ENCODE measurements at places on chromosomes 5 and 9.

- no peak for DNase-seq
These were observed 12.5 kb upstream of the SYNPO start for GRCh38 chr5:150627731-150628545.

DNA sequence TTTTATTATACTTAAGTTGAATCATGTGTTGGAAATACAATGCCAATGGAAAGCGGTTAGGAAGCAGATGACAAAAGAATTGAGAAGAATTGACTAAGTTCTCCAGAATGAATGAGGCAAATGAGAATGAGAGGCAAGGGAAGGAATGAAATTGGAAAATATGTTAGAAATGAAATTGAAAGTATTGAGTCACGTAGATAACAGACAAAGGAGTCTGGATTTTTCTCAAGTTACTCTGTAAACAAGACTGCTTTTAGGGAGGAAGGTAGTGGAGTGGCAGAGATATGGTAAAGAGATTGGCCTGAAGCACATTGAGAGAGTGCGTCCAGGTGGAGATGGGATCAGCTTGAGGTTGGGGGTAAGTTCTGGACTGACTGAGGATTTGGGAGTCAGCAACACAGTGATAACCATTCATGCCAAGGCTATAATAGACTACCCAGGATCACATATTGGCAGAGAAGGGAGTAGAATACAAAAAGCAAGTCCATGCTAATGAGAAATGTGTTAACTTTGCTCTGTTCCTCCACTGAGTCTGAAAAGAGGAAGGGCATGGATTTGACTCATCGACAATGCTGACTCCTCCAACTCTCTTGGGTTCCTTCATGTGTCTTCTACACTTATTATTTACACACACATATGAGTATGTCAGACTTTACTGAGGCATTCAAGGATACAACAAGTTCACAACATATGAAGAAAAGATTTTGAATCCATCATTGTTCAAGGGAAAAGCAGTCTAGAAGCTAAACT is 814.2 kb upstream of the ZNF608 start:
- DNase-seq = no peak

DNA sequence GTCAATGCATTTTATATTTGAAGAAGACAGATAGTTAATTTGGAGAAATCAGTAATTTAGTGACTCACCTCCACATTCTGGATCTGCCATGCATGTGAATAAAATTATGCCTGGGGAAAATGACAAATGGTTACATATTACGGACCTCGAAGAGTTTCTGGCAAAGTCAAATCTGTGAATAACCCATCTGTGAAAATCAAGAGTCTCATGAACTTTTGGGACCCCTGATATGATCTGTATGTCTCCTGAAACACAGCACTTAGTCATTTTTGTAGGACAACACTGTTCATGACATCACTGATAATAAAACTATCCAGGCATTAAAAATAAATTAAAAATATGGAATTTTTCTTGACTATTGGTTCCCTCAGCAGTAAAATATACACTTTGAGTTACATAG is 584.5 kb downstream of the TLE4 start:
- no peak for DNase-seq

GRCh38 chr9:98529841-98530240 is 178.9 kb downstream of the GABBR2 start:
- no peak for DNase-seq

DNA sequence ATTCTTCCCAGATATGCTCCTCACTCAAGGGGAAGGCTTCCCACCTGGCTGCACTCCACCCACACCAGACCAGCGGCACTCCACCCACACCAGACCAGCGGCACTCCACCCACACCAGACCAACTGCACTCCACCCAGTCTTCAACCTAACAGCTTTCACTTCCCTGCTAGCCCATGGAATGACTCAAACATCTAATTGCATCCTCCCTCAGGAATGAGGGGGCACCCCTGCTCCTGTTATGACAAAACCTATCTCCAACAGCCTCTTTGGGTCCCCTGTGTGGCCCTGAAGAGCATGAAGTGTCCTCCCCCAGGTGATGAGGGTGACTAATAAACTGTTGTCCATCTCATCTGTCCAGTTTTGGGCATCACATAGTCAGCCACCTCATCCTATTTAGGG is 556.6 kb upstream of the TUSC1 start:
- no peak for DNase-seq

- DNase-seq = no peak
These were observed 26.4 kb downstream of the FBXL7 start for GRCh38 chr5:15526413-15526812.

Measured in activated CD4-positive, CD25-positive, alpha-beta regulatory T cell (primary cell).